Gastrocnemius medialis (tissue), 4 donors: ENCODE measurements at places on chromosomes 13 and 19.

DNA sequence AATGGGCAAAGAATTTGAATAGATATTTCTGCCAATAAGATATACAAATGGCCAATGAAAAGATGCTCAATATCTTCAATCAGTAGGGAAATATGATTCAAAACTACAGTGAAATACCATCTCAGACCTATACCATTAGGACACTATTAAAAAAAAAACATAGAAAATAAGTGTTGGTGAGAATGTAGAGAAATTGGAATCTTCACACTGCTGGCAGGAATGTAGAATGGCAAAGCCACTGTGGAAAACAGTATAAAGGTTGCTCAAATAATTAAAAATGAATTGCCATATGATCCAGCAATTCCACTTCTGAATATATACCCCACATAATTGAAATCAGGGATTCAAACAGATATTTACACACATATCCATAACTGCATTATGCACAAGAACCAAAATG is 88.1 kb upstream of the STARD13 start:
- no peak for DNase-seq

- DNase-seq = peak; percentile 53
Observed at GRCh38 chr19:53991224-53992113, at the start of gene CACNG6. CACNG6 (plus strand) TSS chr19:53991637; CDS start chr19:53992878, 1,241 bp downstream.

GRCh38 chr13:33286128-33286527 is 573 bp upstream of the STARD13 start:
- DNase-seq = no peak

GRCh38 chr19:8528500-8528899 is 14.5 kb upstream of the ZNF414 start:
- DNase-seq = no peak

- no peak for DNase-seq
Observed at GRCh38 chr13:44920013-44920412, 69.3 kb downstream of the NUFIP1 start.

DNA sequence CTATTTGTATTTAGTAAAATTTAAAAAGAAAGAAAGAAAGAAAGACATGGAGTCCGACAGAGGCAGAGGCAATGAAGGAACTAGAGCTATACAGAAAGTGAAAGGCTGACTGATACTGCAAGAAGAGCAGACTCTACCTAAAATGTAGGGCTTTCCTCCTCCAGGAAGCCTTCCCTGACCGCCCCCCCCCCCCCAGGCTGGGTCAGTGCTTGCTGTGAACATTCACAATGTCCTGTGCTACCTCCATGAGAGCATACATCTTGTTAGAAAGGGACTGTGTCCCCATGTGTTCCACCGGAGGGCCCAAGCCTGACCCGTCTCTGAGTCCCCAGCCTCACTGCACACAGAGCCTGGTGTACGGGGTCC is 5.7 kb upstream of the CA11 start:
- DNase-seq = no peak

DNA sequence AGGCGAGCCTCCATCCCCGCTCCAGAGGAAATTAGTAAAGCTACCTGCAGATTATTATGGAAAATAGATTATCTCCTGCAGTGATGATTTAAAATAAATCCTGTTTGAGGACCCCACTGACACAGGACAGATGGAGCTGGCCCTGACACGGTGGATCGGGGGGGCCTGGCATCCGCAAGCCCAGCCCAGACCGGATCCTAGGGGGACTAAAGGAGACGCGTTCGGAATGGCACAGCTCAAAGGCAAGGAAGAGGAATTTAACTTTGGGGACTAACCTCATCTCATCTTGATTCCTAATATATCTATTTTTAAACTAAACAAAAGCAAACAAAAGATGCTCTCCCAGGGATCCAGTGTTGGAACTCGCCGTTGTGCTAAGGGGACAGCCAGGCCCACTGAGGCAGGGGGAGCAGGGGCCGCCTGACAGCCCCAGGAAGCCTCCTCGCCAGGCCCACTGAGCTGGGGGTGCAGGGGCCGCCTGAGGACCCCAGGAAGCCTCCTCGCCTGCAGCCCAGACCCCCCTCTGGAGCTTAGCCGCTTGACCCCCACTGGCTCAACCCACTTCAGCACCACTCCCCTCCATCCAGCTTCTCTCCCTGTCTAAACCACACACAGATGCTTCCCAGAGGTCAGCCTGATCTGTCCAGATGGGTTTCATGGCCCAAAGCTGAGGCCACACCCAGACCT is 78.6 kb downstream of the SPACA7 start:
- no peak for DNase-seq

- DNase-seq = no peak
Observed at GRCh38 chr13:20331949-20332348, 99.8 kb upstream of the GJB6 start.

GRCh38 chr13:35595181-35595580 is 118.7 kb upstream of the MAB21L1 start:
- DNase-seq = no peak

- DNase-seq = no peak
Observed at GRCh38 chr13:43139921-43140320, 116.5 kb downstream of the DNAJC15 start.

DNA sequence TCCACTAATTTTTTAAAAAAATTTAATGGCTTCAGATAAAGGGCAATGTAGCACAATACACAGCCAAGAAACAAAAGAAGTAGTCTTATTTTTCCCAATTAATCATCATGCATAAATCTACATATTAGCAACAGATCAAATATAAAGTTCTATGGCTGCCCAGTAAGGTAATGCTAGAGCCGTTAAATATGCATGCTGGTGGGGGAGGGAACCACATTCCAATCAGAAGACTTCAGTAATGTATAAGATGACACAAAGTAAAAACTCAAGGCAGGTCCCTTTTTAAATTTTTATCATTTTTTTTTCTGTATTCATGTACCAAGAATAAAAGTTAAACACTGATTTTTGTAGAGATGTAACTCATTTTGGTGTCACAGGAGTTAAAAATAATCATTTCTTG is 62.0 kb downstream of the MPHOSPH8 start:
- no peak for DNase-seq

DNA sequence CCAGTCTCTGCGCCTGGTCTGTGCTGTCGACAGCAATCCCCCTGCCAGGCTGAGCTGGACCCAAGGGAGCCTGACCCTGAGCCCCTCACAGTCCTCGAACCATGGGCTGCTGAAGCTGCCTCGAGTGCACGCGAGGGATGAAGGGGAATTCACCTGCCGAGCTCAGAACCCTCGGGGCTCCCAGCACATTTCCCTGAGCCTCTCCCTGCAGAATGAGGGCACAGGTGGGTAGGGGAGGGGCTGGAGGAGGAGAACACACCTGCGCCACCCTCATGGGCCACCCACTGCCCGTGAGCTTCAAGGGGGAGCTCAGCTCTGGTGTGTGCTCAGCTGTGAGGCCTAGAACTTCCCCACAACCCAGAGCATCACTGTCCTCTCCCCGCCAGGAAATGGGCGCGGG is 38.6 kb upstream of the CD33 start:
- DNase-seq = no peak

GRCh38 chr13:77733674-77734073 is 36.2 kb downstream of the SLAIN1 start:
- no peak for DNase-seq

GRCh38 chr13:100300243-100300642 is 211.3 kb downstream of the PCCA start:
- no peak for DNase-seq

DNA sequence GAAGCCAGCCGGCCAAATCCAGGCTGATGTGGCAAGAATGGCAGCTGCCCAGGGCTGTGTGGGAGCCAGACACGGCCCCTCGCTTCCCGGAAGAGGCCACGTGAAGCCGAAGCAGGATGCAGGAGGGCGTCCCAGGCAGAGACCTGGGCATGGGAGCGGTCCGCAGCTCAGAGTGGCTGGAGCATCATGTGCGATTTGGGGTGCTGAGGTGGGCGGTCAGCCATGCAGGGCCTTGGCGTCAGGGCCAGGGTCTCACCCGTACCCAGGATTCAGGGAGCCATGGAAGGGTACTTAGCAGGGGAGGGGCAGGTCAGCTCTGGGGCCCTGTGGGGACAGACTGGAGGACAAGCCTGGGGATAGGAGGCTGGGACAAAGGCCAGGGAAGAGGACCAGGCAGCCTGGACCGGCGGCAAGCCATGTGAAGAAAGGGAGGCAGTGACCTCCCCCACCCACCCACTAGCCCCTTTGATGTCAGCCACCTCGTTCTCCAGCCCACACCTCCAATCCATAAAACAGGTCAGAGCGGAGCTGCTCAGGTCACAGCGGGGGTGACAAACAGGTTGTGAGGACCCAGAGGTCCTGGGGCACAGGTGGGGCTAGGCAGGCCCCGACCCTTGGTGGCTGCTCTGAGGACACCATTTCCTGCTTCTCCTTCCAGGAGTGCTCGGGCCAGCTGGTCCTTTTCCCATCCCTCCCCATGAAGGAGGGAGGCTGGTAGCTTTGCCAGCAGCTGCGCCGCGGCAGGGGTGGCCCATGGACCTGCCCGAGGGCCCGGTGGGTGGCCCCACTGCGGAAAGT is 2.3 kb downstream of the KASH5 start:
- no peak for DNase-seq

DNA sequence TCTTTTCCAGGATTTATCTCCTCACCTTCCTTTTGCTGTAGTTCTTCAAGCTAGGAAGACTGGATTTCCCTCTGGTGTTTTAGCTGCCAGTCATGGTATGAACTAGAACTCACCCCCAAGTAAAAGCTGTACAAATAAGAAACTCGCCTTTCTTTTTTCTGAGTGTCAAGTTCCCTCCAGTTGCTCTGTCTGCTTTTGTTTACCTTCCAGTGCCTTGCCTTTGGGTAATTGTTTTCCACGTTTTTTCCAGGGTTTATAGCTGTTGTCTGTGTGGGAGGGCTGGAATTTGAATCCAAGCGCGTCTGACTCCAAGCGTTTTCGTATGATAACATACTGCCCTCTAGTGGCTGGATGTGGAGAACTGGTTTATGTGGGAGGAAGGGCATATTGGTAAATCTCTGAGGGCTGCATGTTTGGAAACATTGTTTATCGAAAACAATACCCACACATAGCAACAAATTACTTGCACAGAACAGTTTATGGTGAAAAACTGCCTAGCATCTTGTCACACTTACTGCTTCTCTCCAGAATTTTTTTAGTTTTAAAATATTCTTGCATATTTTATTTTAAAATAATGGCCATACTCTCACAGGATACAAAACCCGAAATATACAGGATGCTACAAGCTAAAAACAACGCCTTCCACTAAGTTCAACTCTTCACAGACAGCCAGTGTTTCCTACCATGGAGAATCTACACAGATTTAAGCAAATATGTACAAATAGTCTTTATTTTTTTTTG is 19.2 kb downstream of the RCN3 start:
- peak; percentile 62 for DNase-seq

- DNase-seq = no peak
Observed at GRCh38 chr19:49767381-49767780, 580 bp downstream of the AP2A1 start.

DNA sequence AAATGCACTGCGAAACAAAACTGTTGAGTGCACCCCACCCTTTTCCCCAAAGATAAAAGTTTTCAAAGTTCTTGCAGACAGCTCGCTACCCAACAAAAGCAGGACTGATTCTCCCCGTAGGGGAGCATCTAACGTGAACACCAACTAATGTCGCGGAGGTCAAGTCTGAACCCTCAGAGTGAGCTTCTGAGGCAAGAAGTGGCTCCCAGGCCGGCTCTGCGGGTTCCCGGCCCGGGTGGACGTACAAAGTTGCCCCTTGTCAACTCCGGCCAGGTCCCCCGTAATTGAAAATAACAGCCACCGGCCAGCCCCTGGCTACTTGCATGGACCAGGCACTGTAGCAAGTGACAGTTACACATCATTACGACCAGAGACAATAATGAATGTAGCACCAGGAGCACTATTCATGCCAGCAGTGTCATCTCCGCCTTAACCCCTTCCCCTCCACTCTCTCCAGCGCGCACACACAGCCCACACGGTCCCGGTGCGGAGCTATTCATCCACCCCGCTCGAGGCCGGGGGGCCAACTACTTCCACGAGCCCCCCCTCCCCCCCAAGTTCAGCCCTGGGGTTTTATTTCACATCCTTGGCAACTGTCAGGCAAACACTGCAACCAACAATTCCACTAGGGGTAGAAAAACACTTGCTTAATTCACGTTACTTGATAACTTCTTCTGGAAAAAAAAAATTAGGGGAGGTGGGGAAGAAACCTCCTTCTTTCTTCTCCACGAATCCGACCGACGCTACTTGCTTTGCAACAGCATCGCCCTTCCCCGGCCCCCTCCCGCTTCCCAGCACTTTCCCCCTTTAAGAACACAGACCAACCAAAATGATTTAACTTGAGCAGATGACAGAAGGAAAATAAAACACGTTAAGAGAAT is 1.2 kb downstream of the KLF12 start:
- DNase-seq = peak; percentile 8

- no peak for DNase-seq
Observed at GRCh38 chr19:10471909-10472308, 31.2 kb downstream of the KEAP1 start.

GRCh38 chr19:19031891-19032290 is 1.4 kb downstream of the SUGP2 start:
- no peak for DNase-seq
